T-helper 1 cell (primary cell): ENCODE measurements at places on chromosomes 6 and 20.

- DNase-seq, result no peak
Observed at GRCh38 chr6:125749865-125750691, 646 bp downstream of the HEY2 start.

DNA sequence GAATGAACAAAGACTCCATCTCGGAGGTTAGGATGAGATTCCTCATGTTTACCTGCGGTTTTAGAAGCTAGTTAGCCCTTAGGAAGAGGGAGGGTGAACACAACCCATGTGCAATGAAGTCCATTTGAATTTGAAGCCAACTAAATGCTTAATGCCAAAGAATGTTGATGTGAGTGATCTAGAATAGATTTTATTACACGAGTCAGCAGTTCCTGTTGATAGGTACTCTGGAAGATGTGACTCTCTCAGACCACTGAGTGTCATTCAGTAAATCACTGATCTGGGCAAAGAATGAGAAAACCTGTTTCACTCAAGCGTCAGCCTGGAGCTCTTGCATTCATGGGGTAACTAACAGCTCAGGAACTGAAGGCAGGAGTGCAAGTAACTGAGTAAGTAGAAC is 106.3 kb downstream of the TBC1D7 start:
- no peak for DNase-seq

DNA sequence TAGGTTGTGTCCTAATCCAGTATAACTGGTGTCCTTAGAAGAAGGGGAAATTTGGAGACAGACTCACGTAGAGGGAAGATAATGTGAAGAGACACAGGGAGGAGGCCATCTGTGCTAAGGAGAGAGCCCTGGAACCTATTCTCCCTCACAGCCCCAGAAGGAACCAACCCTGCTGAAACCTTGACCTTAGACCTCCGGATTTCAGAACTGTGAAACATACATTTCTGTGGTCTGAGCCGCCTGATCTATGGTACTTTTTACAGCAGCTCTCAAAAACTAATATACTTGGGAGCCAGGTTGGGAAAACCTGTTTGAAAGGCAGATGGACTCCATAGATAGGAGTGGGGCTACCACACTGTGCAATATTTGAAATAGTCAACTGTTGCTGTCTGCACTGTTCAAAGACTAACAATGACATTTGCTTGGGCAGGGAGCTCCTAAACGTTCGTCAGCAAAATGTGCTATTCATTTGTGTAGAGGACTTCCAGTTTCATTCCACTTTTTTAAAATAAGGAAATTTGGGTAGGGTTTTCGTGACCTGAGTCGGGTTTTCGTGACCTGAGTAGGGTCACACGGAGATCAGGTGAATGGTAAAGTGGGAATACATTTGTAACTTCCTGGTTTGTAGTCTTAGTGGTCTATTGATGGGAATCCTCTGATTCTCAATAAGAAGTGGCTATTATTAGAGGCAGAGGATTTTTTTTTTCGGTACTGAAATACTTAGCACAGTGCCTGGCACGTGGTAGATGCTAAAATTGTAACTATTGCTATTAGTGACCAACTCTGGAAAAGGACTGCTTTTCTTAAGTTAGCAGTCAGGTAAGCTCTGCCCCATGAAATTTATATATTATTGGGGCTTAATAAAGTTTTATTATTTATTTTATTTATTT is 11.4 kb downstream of the TAGAP start:
- DNase-seq, result no peak

DNA sequence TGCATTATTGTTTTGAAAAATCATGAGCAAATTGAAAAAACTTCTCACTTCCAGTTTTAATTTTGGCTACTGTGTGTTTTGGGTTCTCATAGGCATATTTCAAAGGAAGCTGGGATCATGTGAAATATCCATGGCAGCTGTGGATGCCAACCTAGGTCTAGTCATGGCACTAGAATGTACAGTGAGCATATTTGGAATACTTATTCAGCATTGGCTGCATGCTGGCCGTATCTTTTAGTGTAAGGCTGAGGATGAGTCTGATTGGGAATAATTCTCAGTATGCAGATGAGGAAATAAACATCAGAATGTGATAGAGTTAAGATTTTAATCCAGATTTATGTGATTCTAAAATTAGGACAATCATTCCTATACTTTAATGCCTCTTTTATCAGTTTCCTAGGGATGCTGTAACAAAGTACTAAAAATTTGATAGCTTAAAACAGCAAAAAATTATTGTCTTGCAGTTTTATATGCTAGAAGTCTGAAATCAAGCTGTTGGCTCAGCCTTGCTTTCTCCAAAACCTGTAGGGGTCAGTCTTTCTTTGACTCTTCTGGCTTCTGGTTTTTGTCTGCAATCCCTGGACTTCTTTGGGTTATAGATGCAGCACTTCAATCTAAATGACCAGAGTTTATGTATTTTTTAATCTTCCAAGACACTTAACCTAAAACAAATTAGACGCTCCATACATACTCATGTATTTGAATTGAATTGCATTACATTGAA is 37.7 kb upstream of the DEFB112 start:
- DNase-seq, result no peak

- DNase-seq, result peak; percentile 63
Observed at GRCh38 chr20:46562373-46563169, 12.1 kb upstream of the OCSTAMP start.

DNA sequence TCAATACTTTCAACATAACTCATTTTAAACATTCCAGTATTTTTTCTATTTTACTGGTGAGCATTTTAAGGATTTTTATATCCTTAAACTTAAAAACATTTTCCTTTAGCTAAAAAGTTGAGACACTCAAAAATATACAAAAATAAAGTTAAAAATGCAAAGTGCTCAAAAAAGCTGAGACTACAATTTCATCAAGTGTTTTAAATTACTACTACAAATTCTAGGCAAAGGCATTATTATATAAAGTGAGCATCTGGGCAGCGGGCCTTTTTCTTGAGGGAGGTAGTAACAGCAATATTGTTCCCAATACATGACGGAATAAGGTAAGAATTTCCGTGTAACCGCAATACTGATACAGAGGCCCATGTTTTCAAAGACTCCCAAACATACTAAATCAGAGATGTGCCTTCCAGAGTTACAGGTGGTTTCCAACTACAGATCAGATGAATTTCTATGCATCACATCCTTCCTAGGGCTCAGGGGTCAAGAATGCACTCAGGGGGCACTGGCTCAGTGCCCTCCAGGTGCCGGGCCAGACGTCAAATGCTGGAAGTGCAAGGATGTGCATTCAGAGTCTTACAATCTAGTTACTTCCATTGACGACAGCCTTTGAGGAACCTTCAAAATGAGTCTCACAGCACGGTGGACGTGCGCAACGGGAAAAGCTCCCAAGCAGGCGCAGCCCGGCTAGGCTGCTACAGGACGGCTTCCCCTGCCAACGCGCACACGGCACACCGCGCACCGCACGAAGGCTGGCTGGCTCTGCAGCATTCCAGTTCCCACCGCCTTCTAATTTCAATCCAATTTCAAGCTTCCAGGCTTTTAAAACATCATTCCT is 1.7 kb downstream of the PHF10 start:
- DNase-seq, result no peak

DNA sequence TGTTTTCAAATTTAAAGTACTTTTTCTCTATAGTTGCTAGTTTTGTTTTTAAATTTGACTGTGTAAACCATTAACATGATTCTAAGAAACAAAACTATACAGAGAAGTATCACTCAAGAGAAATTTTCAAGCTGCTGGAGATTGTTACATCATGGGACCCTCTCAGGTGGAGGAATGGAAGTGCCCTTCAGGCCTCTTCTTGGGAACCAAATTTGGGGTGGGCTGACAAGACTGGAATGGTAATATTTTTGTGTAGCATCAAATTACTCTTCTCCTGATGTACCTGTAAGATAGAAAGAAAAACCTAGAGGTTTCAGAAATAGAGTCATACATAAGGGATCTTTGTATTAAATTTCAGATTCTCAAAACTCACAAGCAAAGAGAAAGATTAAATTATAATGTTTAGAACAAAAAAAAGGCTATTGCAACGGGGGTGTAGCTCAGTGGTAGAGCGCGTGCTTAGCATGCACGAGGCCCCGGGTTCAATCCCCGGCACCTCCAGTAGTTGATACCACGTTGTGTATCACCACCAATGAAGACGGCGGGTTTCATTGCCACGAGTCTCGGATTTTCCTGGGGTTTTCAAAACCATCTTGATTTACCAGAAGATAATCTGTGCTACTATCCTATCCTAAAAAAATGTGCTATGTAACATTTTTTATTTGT is 193.7 kb downstream of the GPX5 start:
- DNase-seq, result no peak

GRCh38 chr20:11976966-11977365 is 59.3 kb downstream of the BTBD3 start:
- no peak for DNase-seq

DNA sequence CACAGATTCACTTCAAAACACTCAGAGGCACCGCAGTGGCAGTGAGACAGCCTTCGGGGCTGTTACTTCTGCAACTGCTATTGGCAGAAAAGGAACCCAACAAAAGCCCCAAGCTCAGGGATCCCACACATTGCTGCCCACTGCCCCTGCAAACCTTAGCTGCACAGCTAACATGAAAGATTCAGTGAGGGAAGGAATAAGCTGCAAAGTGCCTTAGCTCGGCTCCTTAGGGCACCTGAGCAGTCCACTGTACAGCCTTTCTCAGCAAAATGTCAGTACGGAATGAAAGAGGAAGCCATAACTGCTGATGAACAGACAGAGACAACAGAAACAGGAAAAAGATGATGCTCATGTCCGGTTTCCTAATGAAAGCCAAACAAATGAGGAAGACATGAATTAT is 179.7 kb upstream of the SHLD1 start:
- DNase-seq, result no peak

DNA sequence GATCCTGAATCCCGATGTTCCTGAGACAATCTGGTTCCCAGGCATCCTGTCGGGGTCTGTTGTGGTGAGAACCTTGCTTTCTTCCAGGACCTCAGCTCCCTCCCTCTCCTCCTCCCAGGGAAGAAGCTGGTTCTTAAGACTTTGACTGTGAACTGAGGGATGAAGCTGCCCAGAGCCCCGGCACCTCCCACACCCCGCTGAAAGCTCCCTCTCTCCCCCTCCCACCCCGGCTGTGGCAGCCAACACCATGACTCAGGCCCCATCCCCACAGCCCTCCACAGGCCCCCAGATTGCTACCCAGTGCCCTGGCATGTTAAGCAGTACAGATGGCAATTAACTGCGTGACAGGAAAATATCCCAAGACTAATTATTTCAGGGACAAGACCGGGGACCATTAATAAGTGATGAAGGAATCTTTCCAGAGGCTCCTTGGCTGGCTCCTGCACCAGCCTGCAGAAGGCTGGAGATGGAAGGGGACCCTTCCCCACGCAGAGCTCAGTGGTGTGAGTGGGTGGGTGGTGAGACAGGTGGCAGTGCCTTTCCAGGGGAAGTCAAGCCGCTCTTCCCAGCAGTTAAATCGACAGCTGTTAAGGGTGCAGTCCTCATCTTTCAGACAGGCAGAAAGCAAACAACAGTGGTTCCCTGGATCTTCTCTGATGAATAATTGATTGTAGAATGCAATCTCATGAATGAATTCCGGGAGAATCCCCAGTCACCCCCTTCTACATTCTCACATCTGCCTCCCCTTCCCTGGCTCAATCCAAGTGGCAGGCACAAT is 237.9 kb downstream of the LRFN2 start:
- no peak for DNase-seq

GRCh38 chr6:143731789-143732188 is 54.0 kb downstream of the PHACTR2 start:
- DNase-seq, result no peak

DNA sequence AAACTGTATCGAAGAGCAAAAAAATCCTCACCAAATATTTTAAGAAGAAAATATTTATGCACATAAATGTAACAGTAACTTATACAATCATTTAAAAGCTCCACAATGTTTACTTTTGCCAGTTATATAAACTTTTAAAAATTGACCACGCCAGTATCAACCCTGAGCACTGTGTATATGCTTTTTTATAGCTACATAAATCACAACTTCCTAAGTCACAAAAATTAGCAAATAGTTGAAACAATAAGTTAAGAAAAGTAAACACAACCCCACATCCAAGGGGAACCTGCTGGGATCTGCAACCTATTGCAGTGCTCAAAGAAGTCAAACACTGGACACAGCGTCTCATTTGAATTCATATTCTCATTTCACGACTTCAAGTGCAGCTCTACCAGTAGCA is 89.8 kb upstream of the DST start:
- no peak for DNase-seq

GRCh38 chr20:16004108-16004854 is 569.0 kb downstream of the KIF16B start:
- DNase-seq, result no peak
